ENCODE measurements at places on chromosomes 5 and 9.

- H3K27me3 ChIP-seq = no peaks in the 10 kb centered on the region
- no peak overlapping the region for H3K4me3 ChIP-seq
- H3K4me1 ChIP-seq = no peaks in the 10 kb centered on the region
- H3K27ac ChIP-seq = no peak overlapping the region
These were observed 1989.8 kb downstream of the EFNA5 start for GRCh38 chr5:105680858-105681475.

DNA sequence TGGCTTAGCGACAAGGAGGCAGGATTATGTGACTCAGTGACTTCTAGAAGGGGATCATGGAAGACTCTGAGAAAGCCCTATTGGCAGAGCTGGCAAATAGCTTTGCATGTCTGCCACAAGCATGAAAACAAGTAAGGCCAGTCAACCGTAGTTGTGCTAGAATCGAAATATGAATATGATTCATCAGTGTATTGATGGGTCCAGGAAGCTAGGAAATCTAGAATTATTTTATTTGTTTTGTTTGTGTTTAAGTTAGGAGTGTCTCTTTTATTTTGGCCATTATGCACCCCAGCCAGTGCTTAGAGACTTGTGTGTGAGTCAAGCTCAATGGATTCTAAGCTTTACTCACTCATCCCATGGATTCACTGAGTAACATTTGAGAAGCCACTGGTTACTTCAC lies 3.8 kb upstream of the ITGA2 start:
- DNase-seq = no peak
- no peak overlapping the region for H3K4me3 ChIP-seq
- H3K36me3 ChIP-seq = no peaks in the 10 kb centered on the region
- H3K27me3 ChIP-seq = peaks cover 26% of the 10 kb centered on the region
- H3K4me1 ChIP-seq = peaks cover 19% of the 10 kb centered on the region

DNA sequence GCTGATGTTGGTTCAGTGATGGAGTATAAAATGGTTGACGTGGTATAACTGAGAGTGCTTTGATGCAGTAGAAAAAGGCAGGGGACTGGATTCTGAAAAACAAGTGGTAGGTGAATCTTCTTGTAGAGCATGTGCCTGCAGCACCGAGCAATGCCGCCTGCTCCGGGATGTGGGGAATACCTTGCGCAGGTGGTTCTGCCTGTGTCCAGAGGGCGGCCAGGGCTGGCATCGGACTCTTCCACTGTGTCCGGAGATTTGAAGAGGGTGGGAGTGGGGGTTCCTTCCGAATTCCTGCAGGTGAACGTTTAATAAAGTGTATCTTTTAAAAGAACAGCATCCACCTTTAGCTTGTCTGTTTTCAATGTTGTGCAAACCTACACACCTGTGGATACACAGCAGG lies 238.0 kb downstream of the FANCC start:
- H3K27ac ChIP-seq = no peak overlapping the region
- no peaks in the 10 kb centered on the region for H3K27me3 ChIP-seq
- no peaks in the 10 kb centered on the region for H3K36me3 ChIP-seq
- no peak for DNase-seq

- H3K27me3 ChIP-seq = no peaks in the 10 kb centered on the region
- DNase-seq = no peak
- no peaks in the 10 kb centered on the region for H3K36me3 ChIP-seq
- no peaks in the 10 kb centered on the region for H3K4me1 ChIP-seq
- H3K27ac ChIP-seq = no peak overlapping the region
These were observed 134.1 kb upstream of the ZNF462 start for GRCh38 chr9:106728860-106729259.

GRCh38 chr5:82551840-82552385 lies 273.8 kb upstream of the RPS23 start:
- DNase-seq = no peak
- H3K36me3 ChIP-seq = no peaks in the 10 kb centered on the region
- H3K4me3 ChIP-seq = no peak overlapping the region
- no peaks in the 10 kb centered on the region for H3K4me1 ChIP-seq
- no peak overlapping the region for H3K27ac ChIP-seq

- H3K36me3 ChIP-seq = no peaks in the 10 kb centered on the region
- H3K27ac ChIP-seq = no peak overlapping the region
- H3K4me3 ChIP-seq = no peak overlapping the region
- no peaks in the 10 kb centered on the region for H3K4me1 ChIP-seq
These were observed 320.3 kb downstream of the ARHGEF28 start for GRCh38 chr5:73946278-73946677.

DNA sequence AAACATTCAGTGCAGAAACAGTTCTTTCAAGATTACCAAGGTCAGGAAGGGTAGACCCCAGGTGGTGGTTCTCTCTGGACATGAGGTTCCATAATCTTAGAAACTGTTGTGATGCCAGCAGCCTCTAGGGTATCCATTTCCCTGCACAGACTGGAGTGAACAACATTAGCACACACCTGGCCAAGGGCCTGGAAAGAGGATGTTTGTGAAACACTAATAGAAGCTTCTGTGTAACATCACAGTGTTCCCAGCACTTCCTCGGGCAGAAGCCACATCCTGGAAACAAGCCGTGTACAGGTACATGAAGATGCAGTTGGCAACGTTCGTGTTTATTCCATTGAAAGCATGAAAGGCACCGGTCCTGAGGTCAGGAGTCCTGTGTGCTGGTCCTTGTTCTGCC lies 598.2 kb upstream of the KLF4 start:
- H3K36me3 ChIP-seq = no peaks in the 10 kb centered on the region
- H3K27me3 ChIP-seq = no peaks in the 10 kb centered on the region
- no peaks in the 10 kb centered on the region for H3K4me1 ChIP-seq
- no peak overlapping the region for H3K27ac ChIP-seq
- no peak for DNase-seq
- no peak overlapping the region for H3K4me3 ChIP-seq

GRCh38 chr5:146005264-146005663 lies 68.9 kb downstream of the SH3RF2 start:
- no peak for DNase-seq
- H3K27me3 ChIP-seq = peaks cover 3% of the 10 kb centered on the region
- H3K4me3 ChIP-seq = no peak overlapping the region
- H3K36me3 ChIP-seq = no peaks in the 10 kb centered on the region
- H3K4me1 ChIP-seq = no peaks in the 10 kb centered on the region

DNA sequence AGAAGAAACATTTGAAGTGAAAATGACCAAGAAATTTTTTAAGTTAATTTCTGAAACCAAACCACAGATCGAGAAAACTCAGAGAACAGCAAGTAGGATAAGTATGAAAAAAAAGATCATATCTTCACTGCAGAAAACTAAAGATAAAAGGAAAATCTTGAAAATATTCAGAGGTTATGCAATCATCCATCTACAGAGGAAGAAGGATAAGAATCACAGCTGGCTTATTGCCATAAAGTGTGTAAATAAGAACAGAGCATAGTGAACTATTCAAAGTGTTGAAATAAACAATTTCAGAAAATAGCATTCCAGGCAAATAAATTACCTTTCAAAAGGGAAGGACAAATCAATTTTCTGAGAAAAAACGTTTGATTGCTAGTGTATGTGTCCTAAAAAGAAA lies 1191.7 kb upstream of the CDH6 start:
- peaks cover 5% of the 10 kb centered on the region for H3K36me3 ChIP-seq
- no peak overlapping the region for H3K27ac ChIP-seq
- H3K4me1 ChIP-seq = no peaks in the 10 kb centered on the region
- H3K27me3 ChIP-seq = no peaks in the 10 kb centered on the region

DNA sequence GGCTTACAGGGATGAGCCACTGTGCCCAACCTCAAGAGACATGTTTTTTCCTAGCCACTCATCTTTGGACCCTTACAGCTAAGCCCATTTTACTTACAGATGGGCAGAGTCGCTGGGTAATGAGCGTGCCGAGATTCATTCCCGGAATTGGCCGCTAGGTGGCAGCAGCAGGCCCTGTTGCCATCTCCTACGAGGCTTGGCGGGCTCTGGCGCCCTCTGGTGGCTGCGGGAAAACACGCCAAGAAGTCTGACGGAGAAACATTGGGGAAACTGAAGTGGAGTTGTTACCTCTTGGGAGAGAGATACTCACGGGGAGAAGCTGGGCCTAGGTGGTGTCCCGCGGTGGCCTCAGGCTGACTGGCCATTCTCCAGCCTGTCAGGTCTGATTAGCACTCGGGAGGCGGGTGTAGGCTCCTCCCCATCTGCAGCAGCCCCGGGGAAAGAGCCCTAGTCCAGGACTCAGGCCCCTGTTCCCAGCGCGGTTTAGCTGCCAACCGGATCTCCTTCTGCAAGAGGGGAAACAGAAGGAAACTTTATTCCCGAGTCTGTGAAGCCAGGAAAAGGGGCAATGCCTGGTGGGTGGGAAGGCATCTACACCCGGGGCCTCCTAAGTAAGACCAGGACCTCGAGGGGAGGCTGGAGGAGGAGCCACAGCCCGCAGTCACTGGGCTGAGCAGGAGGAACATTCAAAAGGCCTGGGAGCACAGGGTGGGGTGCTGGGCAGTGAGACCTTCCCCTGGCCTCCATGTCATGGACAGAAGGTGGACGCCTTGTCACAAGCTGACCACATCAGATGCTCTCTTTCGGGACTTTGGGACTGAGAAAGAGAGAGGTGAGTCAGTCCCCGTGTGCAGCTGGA lies 9.7 kb downstream of the PTGES2 start:
- DNase-seq = peak; percentile 91
- H3K27me3 ChIP-seq = peaks cover 5% of the 10 kb centered on the region
- H3K27ac ChIP-seq = no peak overlapping the region
- no peak overlapping the region for H3K4me3 ChIP-seq
- peaks cover 5% of the 10 kb centered on the region for H3K36me3 ChIP-seq
- H3K4me1 ChIP-seq = peaks cover 4% of the 10 kb centered on the region

GRCh38 chr5:77400645-77401044 lies 91.5 kb downstream of the WDR41 start:
- DNase-seq = no peak
- peaks cover 2% of the 10 kb centered on the region for H3K27me3 ChIP-seq
- no peak overlapping the region for H3K4me3 ChIP-seq
- H3K4me1 ChIP-seq = no peaks in the 10 kb centered on the region
- no peak overlapping the region for H3K27ac ChIP-seq

DNA sequence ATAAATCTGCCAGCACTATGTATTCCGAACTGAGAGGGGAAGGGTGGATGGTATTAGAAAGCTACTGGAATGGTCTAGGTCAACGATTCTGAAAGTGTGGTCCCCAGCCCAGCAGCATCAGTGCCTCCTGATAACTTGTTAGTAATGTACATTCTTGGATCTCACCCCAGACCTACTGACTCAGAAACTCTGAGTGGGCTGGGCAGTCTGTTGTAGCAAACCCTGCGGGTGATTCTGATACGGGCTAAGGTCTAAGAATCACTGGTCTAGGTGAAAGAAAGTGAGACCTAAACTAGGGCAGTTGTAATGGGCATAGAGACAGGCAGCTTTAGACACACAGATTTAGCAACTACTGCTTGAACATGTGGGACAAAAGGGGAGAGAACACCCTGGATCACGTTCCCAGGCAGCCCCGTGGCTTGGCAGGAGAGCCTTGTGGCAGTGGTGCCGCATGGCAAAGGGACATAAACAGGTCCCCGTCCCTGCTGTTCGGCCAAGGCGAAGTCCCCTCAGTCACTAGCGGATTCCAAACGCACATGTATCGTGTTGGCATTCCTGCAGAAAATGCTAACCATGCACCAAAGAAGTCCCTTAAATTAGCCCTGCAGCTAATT lies 216.3 kb downstream of the TTLL11 start:
- no peak for DNase-seq
- H3K4me3 ChIP-seq = no peak overlapping the region
- H3K4me1 ChIP-seq = no peaks in the 10 kb centered on the region
- no peak overlapping the region for H3K27ac ChIP-seq
- H3K36me3 ChIP-seq = peaks cover 3% of the 10 kb centered on the region

DNA sequence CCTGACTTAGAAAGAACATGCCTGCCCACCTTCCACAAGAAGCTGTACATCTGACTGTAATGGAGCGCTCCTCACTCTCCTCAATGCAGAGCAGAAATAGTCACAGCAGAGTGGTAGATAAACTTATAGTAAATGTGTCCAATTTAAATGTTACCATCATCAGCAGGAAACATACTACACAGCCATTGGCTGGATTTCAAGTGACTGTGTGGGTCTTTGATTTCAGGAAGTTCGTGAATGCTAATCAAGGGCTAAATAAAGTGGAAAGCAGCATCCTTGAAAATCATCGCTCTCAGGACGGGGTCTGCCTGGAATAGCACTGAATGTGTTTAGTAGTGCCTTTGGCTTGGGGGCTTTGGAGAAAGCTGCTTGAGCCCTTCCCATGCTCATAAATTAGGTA lies 32.4 kb upstream of the CRHBP start:
- peaks cover 3% of the 10 kb centered on the region for H3K27me3 ChIP-seq
- H3K4me3 ChIP-seq = no peak overlapping the region
- no peak for DNase-seq

DNA sequence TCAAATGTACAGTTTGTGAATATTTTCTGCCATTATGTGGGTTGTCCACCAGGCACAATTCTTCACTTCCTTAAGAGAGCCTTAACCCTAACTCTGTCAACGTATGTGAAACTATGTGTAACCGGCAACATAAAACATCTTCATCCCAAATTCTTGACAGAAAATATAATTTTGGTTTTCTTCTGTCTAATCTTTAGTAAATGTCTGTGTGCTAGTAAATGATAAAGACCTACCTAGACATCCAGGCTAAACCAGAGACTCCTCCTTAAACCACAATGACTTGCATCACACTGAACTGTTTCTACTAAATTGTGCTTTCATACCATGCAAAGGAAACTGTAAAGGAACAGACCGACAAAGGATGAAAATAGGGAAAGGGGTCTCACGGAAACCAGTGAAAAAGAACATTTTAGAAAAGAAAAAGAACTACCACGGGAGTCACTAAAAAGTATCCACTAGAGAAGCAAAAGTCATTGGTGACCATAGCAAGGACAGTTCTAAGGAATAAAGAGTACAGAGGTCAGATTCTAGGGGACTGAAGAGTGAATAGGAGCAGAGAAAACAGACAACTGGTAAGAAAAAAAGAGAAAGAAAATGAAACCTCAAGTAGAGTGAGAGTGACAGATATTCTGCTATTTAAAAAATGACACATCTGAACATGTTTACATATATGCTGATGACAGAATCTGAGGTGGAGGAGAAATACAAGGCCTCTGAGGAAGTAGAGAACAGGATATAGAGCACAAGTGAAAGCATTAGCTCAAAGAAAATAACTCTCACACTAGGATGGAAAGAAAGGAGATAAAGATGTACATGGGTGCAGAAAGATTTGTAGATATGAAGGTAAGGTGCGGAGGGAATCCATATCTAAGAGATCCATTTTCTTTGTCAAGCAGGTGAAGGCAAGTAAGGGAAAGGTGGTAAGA lies 49.4 kb downstream of the FNIP1 start:
- peak overlapping the region; percentile 73 for H3K27ac ChIP-seq
- peaks cover 14% of the 10 kb centered on the region for H3K36me3 ChIP-seq
- DNase-seq = no peak
- H3K4me3 ChIP-seq = peak overlapping the region; percentile 12

GRCh38 chr5:62212648-62213047 lies 93.4 kb upstream of the KIF2A start:
- no peaks in the 10 kb centered on the region for H3K36me3 ChIP-seq
- no peak overlapping the region for H3K27ac ChIP-seq
- no peaks in the 10 kb centered on the region for H3K4me1 ChIP-seq
- peaks cover 11% of the 10 kb centered on the region for H3K27me3 ChIP-seq
- no peak for DNase-seq

- no peak overlapping the region for H3K27ac ChIP-seq
- H3K4me3 ChIP-seq = no peak overlapping the region
- H3K4me1 ChIP-seq = no peaks in the 10 kb centered on the region
These were observed 81.2 kb downstream of the TTLL11 start for GRCh38 chr9:122011818-122012498.

- no peak overlapping the region for H3K4me3 ChIP-seq
- no peak overlapping the region for H3K27ac ChIP-seq
- no peaks in the 10 kb centered on the region for H3K4me1 ChIP-seq
- no peak for DNase-seq
These were observed 236.7 kb upstream of the CCNH start for GRCh38 chr5:87649455-87649854.

GRCh38 chr5:59758566-59758965 lies 135.0 kb downstream of the PDE4D start:
- H3K27ac ChIP-seq = no peak overlapping the region
- H3K4me3 ChIP-seq = no peak overlapping the region
- DNase-seq = no peak
- H3K4me1 ChIP-seq = no peaks in the 10 kb centered on the region
- no peaks in the 10 kb centered on the region for H3K36me3 ChIP-seq

All from immature natural killer cell (primary cell).